ENCODE measurements at places on chromosomes 3 and 15.

- DNase-seq = peak; percentile 6
Observed at GRCh38 chr3:115361806-115362205, 214.7 kb upstream of the ZBTB20 start.

DNA sequence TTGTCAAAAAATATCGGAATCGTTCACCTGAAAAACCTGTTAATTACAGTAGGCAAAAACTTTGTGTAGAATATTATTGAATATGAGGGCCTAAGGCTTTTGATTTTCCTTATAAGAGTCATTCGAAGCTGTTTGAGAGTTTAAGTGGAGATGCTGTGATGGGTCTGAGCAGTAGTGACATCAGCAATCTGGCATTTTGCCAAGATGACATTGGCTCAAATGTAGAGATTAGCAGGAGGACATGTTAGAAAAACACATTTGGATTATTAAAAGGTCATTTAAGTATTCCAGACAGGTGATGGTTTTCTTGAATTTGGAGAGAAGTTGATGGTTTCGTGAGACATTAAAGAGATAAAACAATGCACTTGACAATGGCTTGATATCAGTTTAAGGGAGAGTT, 12.9 kb downstream of the OR5AC2 start:
- DNase-seq = no peak

- DNase-seq = no peak
Observed at GRCh38 chr3:46484911-46485778, 12.6 kb upstream of the RTP3 start.

DNA sequence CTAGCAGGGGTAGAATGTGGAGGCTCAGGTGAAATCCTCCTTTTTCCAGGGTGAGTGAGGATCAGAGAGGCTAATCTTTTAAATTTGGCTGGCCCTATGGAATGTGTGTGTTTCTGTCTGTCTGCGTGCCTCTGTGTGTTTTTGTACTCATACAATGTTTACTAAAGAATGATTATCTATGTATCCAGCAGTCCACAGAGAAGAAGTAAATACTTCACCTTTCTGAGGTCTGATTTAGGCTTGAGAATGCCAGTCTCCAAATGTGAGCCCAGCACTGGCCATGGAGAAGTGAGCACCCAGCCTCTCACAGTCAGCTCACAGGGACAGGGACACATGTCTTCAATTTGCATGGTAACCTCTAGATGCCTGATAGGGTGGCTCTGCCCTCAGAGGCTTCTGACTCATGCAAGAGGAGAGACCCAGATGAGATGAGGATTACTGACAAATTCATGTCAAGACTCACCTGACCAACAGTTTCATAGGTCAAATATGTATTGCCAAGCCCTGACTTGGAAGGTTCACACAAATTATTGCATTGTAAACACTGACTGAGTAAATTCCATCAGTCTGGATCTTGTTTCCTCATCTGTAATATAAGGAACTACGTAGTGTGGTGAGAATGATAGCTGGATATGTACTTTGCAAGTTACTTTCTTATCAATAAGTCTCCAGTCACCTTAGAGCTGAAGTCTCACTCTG, 31.0 kb downstream of the ENTPD3 start:
- no peak for DNase-seq

- DNase-seq = no peak
Observed at GRCh38 chr3:58607816-58608215, 30.6 kb upstream of the FAM107A start.

DNA sequence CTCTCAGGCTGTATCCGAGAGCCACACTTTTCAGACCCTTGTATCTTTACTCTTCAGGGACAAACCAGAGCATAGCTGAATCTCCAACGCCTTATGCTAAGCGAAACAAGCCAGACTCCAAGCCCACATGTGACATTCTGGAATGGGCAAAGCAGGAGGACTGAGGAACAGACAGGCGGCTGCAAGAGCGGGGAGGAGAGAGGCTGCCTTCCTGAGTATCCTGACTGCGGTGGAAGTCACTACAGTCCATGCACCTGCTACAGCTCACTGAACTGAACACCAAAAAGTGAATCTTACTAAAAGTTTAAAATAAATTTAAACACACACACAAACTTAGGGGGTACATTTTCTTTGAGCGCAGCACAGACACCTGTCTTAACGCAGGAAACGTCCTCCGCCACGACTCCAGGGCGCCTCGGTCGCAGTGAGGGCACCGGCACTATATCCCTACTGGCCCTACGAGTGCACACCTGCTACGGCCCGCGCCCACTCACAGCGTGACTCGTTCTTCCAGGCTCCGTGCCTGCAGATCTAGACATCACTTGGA, 1.4 kb downstream of the CYFIP1 start:
- DNase-seq = no peak

DNA sequence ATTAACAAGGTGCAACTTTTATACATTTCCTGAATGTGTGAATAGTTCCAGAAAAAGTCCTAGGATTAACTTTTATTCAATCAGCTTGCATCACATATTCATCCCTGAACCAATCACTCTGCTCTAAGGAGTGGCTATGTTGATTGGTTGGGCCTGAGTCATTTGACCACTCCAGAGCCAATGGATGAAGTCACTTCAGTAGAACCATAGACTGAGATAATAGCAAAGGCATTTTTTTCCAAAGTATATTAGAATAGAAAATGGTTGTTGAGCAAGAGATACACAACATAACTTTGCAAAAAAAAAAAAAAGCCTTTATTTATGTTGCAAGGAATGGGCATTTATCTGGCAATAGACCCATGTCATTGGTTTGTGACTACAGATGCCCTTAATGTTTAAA, 55.5 kb upstream of the AGTR1 start:
- no peak for DNase-seq

DNA sequence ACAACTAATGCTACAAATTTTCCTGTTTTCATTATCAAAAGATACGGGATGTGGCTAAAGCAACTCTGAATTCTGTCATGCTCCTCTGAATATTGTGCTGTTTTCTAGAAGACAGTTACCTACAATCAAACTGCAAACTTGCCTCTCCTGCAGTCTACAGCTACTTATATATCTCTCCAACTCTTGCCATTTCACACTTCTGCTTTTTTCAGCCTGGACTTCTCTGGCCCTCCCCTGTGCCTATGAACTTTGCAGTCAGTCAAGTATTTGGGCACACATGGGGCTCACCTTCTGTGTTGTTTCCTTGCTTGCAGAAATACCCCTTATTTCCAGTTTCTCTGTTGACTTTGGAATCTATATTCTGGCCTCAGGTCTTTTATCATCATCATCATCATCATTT, 575.6 kb downstream of the GRM7 start:
- DNase-seq = no peak

DNA sequence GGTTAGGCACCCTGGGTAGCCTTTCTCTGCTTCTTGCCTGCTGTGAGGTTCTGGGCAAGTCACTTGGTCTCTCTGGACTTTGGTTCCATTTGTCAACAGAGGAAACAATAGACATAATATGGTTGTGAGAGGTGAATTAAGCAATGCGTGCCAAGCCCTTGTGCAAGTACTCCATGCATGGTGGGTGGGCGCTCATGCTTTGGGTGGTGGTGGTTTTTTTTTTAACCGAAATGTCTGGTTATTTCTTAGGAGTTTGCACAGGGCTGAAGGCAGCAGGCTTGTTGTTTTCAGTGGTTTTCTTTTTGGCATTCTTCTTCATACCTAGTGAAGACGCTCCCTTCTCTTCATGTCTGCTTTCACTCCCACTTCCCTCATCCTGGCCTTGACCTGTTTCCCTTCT, 84.2 kb upstream of the LRTM1 start:
- no peak for DNase-seq

DNA sequence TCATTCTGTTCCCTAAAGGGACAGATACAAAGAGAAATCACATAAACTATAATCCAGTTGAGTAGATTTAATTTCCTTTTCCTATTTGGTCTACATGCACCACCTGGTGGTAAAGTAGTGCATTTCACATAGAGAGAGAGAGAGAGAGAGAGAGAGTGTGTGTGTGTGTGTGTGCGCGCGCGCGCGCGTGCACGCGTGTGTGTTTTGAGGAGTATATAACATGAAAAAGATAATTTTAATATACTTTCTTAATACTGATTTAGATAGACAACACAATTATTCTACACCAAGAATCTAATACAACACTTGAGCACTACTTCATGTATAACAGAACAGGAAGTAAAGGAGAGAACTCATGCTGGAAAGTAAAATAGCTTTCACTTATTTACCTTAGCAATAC, 1.1 kb upstream of the FGF7 start:
- peak; percentile 38 for DNase-seq

GRCh38 chr3:197353001-197353866, 54.8 kb upstream of the DLG1 start:
- no peak for DNase-seq

DNA sequence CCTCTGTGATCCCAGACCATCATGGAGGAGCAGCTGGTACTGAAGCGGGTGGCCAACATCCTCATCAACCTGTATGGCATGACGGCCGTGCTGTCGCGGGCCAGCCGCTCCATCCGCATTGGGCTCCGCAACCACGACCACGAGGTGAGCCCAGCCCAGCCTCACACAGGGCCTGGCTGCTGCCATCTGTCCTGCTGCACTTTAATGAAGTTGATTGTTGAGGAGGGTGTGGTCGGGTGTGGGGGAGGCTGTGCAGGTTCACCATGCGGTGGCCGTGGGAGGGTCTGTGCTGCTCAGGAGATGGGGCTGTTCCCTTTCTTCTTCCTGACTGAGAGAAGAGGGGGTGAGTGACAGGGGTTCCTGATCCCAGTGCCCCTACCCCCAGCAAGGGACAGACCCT, 30.6 kb downstream of the ACAD9 start:
- DNase-seq = no peak

GRCh38 chr3:81871358-81872155, 110.1 kb upstream of the GBE1 start:
- DNase-seq = no peak

DNA sequence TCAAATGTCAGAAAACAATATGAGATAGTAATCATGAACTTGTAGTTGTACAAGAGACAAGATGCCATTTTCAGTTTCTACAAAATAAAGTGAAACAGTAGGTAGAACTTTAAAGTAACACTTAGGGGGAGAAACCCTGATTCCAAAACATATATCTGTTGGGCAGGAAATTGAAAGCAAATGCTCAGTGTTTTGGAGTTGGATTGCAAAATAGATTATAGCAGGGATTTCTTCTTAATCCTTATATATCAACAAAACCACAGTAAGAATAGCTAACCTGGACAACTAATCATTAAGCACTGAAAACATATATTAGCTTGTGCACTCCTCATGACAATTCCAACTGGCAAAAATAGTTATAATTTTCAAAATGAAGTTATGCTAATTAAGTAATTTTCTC, 46.9 kb downstream of the COMMD2 start:
- DNase-seq = no peak

DNA sequence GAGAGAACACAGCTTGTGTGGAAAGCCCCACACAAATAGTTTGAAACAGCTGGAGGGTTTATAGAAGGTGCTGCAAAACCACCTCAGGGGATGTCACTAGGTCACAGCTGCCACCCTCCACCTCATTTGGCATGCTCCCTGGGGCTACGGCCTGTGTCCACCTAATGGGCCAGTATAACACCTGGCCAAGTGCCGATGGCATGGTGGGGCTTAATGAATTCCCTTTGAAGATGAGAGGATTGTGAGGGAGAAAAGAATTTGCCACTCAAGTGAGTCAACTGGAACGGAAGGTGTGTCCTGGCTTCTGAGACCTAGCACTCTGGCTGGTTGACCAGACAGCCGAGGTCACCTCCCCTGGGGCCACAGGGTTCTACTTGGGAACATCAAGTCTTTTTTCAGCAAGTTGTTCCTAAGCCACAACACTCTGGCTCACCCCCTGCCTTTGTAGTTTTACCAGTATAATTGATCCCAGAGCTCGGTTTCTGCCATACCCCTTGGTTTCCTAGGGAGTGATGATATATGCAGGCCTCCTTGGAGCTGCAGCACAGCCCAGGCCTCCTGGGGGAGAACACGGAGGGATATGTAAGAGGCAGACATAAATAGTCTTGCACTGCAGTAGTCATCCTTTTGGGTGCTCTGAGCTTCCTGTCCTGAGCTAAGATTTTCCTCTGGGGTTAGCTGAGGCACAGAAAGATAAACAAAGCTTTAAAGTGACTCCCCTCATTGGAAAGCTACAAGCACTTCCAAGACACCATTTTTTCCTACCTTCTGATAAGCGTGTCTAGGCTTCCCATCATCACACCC, 178.2 kb upstream of the LPP start:
- no peak for DNase-seq

- DNase-seq = no peak
Observed at GRCh38 chr15:74428970-74429780, 4.6 kb downstream of the SEMA7A start.

DNA sequence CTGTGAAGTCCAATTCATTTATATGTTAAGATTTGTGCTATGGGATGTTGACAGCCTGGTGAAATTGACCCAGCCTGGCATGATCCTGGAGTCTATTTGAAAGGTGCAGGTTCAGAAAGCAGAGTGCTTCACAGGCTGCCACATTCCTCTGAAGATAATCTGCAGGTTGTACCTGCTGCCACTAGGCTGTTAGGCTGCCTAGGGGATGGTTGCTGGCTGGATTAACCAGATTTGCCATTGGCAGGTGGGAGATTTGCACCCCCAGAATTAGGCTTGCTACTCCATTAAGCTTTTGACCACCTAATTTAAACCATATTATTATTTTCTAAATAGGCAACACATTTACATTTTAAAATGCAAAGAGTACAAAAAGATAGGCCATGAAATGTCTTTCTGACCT, 85.8 kb upstream of the RASGRP1 start:
- no peak for DNase-seq

Data from astrocyte of the cerebellum (primary cell).